ENCODE measurements at places on chromosomes 12 and 14. TPM values are rescaled to one million over a fixed set of nuclear protein-coding genes. Genes with fewer than 3 reads are reported as not detected.
A peak's percentile ranks its signal among the peaks of the same experiment; 100 is the strongest.

DNA sequence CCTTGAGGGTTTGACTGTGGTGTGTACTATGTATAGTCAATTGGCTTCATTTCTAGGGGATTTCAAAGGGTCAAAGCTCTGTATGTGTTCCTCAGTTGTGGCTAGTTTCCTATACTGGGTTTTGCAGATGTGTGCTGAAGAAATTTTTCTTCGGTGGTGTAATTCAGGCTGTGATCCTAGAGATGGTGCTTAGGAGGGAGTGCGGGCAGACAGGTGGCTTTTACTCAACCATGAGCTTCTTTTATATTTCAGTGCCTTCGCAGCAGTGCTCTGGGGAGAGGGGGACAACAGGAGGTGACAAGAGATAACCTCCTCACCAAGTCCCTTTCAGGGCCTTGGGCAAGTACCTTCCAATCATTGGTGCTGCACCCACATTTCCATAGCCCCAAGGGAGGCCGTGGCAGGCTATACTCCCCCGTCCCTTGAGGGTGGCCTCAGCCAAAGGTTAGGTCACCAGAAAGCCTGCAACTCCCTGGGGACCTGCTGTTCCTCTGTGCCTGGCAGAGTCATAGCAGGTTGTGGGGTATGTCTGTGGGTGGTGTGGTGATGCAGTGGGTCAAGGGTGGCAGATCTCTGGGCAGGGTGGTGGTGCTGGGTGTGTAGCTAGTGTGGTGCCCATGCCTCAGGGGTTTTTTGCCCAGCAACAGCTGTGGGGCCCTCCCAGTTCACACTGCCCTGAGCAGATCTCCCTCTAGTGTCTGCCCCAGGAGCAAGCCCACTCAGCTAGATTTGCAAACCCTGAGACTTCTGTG is 37.0 kb upstream of the TMX1 start:
- DNase-seq = no peak

DNA sequence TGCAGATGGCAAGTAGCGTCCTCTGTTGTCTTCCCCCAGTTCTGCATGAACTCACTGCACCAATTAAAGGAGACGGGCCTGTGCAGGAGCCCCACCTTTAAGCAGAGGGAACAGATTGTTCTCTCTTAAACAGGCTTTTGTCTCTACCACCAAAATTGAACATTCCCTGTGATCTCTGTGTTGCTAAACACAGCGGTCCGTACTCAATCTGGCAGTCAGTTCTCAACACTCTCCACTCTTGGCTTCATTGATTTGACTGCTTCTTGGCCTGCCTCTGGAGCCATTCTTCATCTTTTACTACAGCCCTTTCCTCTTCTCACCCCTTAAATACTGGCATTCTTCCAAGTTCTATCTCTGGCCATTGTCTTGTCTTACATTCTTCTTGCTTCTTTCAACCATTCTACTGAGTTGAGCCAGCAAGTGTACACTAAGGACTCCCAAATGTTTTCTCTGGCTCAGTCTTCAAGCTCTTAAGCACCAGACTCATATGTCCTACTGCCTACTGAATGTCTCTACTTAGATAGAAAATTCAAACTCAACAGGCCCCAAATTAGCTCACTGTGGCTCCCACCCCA is 8.0 kb upstream of the NT5DC3 start:
- DNase-seq = no peak

- DNase-seq = no peak
Observed at GRCh38 chr12:113660936-113661335, 189.3 kb upstream of the LHX5 start.

GRCh38 chr12:65826353-65827171 is 2.3 kb downstream of the HMGA2 start:
- no peak for DNase-seq

- peak; percentile 72 for DNase-seq
Observed at GRCh38 chr14:101224356-101225156, 321.0 kb upstream of the RTL1 start.

DNA sequence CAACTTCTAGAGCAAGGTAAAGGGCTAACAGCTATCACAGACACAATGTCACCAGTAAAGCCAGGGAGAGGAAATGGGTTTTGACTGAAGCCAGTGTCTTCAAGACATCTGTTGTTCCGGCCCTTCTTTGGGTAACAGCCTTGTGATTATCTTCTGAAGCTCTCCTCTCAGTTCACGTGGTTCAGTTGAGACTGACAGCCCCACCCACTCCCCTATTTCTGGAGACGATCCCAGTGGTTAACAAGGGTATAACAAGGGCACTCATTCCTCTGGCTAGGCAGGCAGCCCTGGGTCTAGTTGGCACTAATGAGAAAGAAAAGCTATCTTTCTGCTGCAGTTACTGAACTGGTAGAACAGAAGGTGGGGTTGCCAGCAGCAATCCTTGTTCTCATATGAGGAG is 6.9 kb downstream of the GNPTAB start:
- no peak for DNase-seq

DNA sequence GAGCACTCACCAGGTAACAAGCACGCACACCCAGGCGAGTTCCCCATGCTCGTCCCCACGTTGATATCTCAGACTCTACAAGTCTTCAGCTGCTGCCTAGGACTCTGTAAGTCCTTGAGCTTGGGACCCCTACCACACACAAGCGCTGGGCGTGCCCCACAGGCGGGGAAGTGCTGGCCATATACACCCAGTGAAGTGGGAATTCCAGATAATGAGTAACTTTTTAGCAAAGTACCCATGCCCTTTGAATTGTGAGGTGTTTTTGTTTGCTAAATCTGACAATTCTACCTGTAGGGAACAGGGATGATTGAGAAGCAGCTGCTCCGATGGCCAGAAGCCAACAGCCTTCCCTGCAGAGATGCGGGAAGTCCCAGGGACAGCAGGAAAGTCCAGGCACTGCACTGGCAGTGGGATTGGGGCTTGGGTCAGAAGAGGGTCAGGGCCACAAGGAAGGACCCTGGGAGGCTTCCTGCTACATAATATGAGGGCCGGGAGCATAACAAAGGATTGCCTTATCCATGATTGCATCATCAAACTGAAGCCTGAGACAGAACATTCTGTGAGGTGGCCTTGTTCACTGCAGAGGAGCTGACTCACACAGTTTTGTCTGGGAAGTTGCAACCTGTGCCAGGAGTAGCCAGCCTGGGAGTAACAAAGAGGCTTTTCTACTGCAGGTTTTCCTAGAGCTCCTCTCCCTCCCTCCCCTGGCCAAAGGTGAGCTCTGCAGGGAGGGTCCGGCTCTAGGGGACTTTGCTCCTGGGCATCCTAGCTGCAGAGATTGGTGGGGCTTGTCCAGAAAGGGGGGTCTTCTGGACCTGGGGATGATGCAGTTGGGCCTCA is 13.2 kb upstream of the SERPINA3 start:
- peak; percentile 23 for DNase-seq

Gene SMIM41
- total RNA-seq = 3.4 TPM

Gene SLC25A47
- not detected for total RNA-seq

Gene NYNRIN
- 35.4 TPM for total RNA-seq

Gene GNG2
- 44.1 TPM for total RNA-seq
